ENCODE measurements at places on chromosomes 11 and 22. TPM values are rescaled to one million over a fixed set of nuclear protein-coding genes. Genes with fewer than 3 reads are reported as not detected.

Gene TTC17
- total RNA-seq, result 42.8 TPM

DNA sequence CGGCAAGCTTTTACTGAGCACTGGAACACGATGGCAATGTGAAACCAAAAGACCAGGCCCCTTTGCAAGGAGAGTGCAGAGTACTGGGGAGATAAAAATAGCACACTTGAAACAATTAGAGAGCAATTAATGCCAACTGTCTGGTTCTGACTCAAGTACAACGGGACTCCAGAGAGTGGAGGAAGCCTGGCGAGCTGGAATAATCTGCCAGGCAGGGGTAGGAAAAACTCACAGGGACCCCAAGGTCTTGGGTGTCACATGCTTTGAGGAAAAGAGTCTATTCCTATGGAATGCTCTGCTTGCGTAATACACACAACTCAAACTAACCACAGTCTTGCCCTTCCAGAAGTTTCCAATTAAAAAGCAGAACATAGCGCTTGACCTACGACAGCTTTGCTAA, 113.0 kb upstream of the CLMP start:
- peaks cover 14% of the 10 kb centered on the region for H3K4me1 ChIP-seq
- no peaks in the 10 kb centered on the region for H3K27me3 ChIP-seq
- H3K27ac ChIP-seq, result peak overlapping the region; percentile 53

Gene OR2AG1
- total RNA-seq, result not detected

- no peak overlapping the region for H3K4me3 ChIP-seq
- DNase-seq, result peak; percentile 49
- H3K27me3 ChIP-seq, result no peaks in the 10 kb centered on the region
- peaks cover 27% of the 10 kb centered on the region for H3K4me1 ChIP-seq
Observed at GRCh38 chr22:38218661-38219622, 17.1 kb downstream of the MAFF start.

DNA sequence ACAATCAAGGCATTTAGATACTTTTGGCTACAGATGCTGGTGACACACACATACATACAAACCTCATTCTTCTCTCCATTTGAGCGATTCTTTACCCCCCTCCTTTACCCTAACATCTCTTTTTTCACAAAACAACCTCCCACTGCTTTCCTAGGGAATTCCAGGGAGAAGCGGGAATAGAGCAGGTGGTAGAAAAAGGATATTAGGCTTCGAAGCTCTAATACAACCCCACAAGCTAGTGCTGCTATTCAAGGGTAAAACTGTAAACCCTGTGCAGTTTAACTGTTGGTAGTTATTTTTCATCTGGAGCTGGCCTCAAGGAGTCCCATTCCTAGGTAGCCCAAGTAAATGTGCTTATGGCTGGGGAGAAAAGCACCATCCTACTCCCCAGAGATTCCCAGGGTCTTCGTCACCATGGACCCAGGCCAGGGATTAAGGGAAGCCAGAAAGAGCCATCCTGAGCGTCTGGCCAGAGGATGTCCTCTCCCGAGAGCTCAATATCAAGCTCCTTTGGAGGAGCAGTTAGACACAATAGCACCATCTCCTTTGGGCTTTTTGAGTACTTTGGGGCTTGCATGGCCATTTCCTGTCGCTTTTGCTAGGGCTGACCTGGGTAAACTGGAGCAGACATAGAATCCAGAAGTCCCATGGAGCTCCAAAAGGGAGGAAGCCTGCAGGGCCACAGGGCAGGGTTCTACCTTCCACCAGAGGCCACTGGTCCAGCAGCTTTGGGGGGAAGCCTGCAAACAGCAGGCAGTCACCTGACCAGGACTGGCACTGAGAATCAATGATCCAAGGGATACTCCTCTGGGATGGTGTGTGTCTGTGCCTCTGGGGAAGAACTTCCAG, 3.1 kb downstream of the MAML2 start:
- H3K27ac ChIP-seq, result peak overlapping the region; percentile 74
- no peaks in the 10 kb centered on the region for H3K27me3 ChIP-seq
- peak overlapping the region; percentile 68 for H3K4me3 ChIP-seq
- no peak for DNase-seq

Gene OR51B4
- not detected for total RNA-seq

Gene C11orf21
- not detected for total RNA-seq

Gene NECTIN1
- total RNA-seq, result 1.1 TPM

DNA sequence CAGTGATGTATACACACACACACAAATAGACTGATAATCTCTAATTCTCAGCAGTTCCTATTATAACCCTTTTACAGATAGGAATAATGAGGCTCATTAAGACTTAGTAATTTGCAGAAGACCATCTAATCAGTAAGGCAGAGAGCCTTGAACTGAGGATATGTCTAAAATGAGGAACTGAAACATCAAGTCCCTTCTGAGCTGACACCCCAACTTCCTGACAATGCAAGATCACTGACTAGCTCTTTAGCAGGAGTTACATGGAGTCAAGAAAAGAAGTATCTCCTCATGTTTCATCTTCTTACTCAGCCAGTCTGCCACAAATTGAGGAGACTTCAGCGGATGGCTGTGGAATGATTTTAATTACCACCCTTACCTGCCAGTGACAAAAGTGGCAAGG, 193.0 kb downstream of the MSANTD4 start:
- no peaks in the 10 kb centered on the region for H3K27me3 ChIP-seq
- H3K4me3 ChIP-seq, result no peak overlapping the region
- no peaks in the 10 kb centered on the region for H3K4me1 ChIP-seq
- no peak for DNase-seq
- H3K36me3 ChIP-seq, result no peaks in the 10 kb centered on the region
- H3K27ac ChIP-seq, result no peak overlapping the region

Gene KDM4E
- not detected for total RNA-seq

Gene ADM
- 47.8 TPM for total RNA-seq

Gene KRTAP5-2
- not detected for total RNA-seq

Gene USP28
- total RNA-seq, result 94.0 TPM

GRCh38 chr11:71477641-71478527, 24.9 kb downstream of the NADSYN1 start:
- no peaks in the 10 kb centered on the region for H3K27me3 ChIP-seq
- no peak overlapping the region for H3K4me3 ChIP-seq
- H3K36me3 ChIP-seq, result peaks cover 87% of the 10 kb centered on the region
- no peak overlapping the region for H3K27ac ChIP-seq
- no peak for DNase-seq

- no peak for DNase-seq
- H3K4me1 ChIP-seq, result peaks cover 57% of the 10 kb centered on the region
- peak overlapping the region; percentile 10 for H3K27ac ChIP-seq
- H3K36me3 ChIP-seq, result peaks cover 3% of the 10 kb centered on the region
- H3K27me3 ChIP-seq, result no peaks in the 10 kb centered on the region
Observed at GRCh38 chr22:20137671-20138416, 6.2 kb downstream of the ZDHHC8 start.
